ENCODE measurements at places on chromosomes 5 and 9.

- DNase-seq = no peak
Observed at GRCh38 chr9:133913571-133914369, 78.4 kb downstream of the VAV2 start.

- DNase-seq = no peak
Observed at GRCh38 chr5:98639274-98639673, 134.2 kb upstream of the RGMB start.

DNA sequence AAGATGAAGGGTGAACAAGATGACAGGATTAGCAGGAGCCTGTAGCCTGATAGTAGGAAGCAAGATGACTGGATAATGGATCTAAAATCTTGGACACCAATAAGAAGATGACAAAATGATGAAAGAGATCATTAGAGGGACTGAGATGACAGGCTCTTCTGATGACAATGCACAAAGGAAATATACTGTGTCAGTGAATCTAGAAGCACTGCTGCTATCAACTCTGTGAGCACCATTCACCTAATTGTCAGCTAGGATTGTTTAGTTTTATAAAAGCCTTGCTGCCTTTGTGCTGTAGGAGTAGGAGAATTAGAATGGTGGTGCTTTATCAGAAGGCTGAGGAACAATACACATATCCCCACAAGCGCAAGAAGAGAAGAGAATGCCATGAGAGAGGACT, 1127.8 kb downstream of the DTWD2 start:
- DNase-seq = no peak

- DNase-seq = peak; percentile 25
Observed at GRCh38 chr9:98249771-98250170, 5.7 kb downstream of the TBC1D2 start.

- DNase-seq = peak; percentile 19
Observed at GRCh38 chr5:147887026-147887627, 8.6 kb downstream of the SCGB3A2 start.

- DNase-seq = no peak
Observed at GRCh38 chr9:74711341-74711740, 176.4 kb downstream of the TRPM6 start.

DNA sequence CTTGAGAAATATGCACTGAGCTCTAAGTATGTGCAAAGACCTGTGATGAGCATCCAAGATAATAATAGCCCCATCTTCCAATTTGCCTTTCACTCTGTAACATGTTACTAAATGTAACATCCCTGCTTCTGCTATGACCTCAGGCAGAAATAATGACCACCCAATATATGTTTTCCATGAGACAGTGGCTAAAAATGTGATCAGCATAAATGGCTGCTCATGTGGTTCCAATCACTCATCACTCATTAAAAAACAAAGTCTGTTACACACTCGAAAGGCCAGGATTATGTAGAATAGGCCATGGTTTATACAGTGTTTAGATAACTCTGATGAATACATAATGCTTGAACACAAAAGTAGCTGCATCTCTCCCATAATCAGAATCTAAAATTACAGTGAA, 71.4 kb upstream of the MOCS2 start:
- DNase-seq = no peak

DNA sequence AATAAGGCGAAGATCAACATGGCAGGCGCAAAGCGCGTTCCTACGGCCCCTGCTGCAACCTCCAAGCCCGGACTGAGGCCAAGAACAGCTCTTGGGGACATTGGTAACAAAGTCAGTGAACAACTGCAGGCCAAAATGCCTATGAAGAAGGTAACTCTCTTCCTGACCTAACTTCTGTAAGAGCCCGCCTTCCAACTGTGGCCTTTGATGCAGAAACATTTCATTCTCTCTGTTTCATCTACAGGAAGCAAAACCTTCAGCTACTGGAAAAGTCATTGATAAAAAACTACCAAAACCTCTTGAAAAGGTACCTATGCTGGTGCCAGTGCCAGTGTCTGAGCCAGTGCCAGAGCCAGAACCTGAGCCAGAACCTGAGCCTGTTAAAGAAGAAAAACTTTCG, 979 bp downstream of the CCNB1 start:
- no peak for DNase-seq

- DNase-seq = no peak
Observed at GRCh38 chr5:109566361-109566760, 123.4 kb upstream of the MAN2A1 start.

- DNase-seq = no peak
Observed at GRCh38 chr5:161676103-161676502, 9.4 kb upstream of the GABRA6 start.

GRCh38 chr5:142811866-142812557, 41.8 kb downstream of the ARHGAP26 start:
- DNase-seq = no peak

- DNase-seq = no peak
Observed at GRCh38 chr5:169181814-169182213, 119.1 kb downstream of the SLIT3 start.

Data from myocyte (in vitro differentiated cells).